Activated gamma-delta T cell (primary cell): ENCODE measurements at places on chromosomes 11 and 22.

- no peak for DNase-seq
Measured at GRCh38 chr11:108239076-108239475, 16.2 kb downstream of the ATM start.

DNA sequence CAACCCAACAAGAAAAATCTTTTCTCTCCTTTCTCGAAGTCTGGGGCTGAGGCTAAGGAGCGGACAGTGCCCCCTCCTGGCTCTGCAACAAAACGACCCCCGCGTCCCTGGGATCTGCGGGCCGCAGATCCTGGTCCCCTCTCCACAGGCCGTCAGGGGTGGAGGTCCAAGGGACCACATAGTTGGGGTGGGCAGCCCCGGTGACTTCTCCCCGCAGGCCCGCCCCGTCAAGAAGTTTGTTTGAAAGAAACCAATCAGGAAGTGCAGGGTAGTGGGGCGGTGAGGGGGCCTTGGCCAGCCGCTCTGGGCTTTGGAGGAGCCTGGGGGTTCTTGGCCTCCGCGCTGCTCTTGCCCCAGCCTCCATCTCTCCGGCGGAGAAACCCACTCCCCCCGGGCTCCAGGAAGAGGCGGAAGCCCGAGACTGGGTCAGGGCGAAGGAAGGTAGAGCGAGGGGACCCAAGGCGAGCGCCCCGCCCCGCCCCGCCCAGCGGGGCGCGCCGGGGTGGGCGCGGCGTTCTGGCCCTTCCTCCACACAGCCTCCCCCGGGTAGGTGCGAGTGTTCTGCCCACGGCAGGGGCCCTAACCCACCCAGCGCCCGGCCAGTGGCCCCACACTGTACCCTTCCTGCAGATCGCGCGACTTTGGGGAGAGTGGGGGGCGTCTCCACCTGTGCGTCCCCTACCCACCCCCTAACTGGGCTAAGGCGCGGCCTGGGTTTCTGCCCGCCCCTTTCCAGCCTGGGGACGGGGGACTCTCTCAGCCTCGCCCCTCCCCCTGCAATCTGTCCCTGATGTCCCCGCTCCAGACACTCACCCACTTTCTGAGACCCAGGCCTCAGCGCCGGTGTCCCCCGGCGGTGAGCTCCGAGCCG lies 1.3 kb downstream of the TP53I11 start:
- DNase-seq: no peak

DNA sequence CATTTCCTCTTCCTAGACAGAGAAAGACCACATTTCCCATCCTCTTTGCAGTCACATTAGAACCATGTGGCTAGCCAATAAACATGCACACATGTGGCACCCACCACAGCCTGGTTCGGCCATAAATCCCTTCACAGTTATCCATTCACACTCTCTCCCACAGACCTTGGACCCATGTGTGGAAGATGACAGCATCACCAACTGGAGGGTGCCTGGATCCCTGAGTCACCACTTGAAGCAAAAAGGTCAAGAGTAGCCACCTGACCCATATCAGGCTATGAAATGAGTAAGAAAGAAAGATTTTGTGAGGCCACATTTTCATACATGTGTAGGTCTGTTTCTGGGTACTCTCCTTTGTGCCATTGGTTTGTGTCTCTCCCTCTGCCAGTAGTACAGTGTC lies 9.0 kb upstream of the TMEM121B start:
- DNase-seq: no peak

DNA sequence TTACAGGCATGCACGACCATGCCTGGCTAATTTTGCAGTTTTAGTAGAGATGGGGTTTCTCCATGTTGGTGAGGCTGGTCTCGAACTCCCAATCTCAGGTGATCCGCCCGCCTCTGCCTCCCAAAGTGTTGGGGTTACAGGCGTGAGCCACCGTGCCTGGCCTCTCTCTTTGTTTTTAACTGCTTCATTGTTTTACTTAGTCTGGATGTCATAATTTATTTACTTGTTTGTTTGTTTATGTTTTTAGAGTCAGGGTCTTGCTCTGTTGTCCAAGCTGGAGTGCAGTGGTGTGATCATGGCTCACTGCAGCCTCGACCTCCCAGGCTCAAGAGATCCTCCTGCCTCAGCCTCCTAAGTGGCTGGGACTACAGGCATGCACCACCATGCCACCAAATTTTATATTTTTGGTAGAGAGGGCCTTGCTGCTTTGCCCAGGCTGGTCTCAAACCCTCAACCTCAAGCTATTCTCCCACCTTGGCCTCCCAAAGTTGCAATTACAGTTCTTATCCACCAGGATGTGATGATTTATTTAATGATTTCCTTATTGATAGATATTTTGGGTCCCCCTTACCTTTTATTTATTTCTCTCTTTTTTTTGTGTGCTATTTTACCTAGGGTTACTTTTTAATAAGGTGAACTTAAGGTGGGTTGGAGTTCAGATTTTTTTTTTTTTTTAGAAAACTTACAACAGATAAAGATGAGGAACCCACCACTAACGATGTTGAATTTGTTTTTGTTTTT lies 52.6 kb upstream of the ADA2 start:
- no peak for DNase-seq

GRCh38 chr11:122642472-122642922 lies 13.0 kb upstream of the UBASH3B start:
- DNase-seq: no peak

DNA sequence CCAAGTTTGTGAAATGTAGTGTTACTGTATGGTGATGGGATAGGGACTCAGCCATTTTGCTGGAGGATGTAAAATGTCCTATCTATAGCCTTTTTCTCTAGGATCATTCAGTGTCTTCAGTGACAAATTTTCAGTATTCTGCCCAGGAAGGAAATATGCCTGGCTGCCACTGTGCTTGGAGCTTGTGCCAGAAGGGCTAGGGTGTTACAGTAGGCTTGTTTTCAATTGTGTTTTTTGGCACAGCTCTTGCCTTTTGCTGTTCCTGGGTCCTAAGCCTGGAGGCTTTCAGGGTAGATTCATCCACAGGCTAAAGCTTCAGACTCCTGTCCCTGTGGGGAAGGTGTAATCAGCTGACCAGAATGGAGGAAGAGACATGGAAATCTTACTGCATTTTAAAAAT lies 22.0 kb upstream of the PHOX2A start:
- DNase-seq: no peak

DNA sequence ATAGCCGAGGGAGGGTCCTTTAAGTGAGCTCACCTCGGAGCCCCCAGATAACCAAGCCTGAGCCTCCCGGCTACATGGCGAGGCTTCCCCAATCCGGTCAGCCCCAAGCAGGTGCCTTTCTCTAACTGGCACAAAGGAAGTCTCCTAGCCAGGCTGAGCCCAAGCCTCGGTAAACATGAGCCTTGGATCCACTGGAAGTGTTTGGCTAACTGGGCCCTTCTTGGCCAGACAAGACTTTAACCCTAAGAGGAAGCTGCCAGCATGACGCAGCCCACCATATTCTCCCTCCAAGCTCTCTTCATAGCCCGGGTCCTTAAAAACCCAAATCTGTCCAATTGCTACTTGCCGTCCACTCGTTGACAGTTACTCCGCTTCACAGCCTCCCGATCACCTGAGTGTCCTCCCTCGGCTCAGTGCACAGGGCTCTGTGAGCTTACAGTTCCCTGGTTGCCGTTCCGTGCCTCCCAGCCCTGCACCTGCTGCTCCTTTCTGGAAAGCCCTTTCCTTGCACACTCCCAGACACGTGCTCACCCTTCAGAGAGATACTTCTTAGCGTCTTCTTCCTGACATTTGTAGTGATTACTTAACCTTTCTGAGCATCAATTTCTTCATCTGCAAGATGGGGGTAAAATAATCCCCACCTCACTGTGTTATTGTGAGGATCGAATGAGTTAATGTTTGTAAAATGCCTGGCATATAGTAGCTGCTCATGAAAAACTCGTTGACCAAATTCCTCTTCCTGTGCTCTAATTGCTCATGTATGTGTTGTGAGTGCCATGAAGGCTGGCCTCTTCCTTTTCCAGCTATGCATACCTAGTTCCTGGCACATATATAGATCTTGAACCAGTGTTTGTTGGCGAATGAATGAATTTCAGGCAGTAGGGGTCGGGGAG lies 25.6 kb downstream of the TXN2 start:
- no peak for DNase-seq

DNA sequence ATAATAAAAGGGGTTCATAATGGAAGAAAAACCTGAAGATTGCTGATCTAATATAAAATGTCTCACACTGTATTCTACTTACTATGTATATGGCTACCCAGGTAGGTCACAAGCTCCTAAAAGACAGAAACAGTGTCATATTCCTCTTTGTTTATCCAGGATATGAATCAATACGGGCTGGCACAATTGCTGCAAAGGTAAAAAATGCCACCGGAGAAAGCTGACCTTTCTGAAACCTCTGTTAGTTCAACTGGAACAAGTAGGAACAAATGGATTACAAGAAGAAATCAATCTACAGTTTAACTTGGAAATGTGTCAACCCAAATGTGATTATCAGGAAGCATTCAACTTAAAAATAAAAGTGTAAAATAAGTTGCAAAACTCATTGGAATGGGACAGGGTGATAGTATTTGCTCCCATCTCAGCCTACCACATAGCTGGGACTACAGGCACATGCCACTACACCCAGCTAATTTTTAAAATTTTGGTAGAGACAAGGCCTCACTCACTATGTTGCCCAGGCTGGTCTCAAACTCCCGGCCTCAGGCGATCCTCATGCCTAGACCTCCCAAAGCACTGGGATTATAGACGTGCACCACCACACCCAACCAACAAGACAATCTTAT lies 27.6 kb downstream of the SLC35F2 start:
- DNase-seq: no peak

DNA sequence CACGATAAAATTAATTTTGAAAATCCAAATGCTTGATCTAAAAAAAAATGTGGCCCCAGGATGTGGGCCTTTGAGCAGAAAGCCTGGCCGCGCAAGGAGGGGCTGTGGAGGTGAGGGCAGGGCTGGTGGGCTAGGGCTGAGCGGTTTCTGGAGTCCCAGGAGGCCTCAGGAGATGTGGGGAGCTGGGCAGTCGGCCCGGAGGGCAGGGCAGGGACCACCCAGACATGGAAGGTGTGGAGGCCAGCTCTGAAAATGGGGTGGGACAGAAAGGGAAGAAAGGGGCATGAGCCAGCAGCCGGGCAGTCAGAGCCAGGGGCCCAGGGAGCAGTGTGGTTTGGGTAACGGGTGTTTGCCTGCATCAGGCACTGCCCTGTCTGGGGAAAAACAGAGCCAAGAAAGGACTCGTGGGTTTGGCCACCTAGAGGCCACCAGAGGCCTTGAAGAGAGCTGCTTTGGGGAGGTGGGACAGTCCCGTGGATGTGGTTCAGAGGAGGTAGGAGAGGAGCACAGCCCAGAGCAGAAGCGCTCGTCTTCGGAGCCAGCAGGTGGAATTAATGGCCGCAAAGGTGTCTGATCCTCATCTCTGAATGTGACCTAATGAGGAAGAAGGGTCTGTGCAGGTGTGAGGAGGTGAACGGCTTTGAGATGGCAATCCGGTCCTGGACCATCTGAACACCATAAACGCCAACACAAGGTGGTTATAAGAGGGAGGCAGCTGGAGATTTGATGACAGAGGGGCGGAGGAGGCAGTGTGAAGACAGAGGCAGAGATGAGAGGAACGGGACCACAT lies 50.2 kb downstream of the IGF2 start:
- no peak for DNase-seq

GRCh38 chr22:37954686-37955085 lies 1.2 kb downstream of the POLR2F start:
- no peak for DNase-seq

- no peak for DNase-seq
Measured at GRCh38 chr11:72244361-72245262, 636 bp upstream of the PHOX2A start.

GRCh38 chr11:13166036-13166435 lies 111.6 kb upstream of the BMAL1 start:
- DNase-seq: no peak

GRCh38 chr11:64605656-64606585 lies 14.9 kb downstream of the SLC22A12 start:
- DNase-seq: no peak

DNA sequence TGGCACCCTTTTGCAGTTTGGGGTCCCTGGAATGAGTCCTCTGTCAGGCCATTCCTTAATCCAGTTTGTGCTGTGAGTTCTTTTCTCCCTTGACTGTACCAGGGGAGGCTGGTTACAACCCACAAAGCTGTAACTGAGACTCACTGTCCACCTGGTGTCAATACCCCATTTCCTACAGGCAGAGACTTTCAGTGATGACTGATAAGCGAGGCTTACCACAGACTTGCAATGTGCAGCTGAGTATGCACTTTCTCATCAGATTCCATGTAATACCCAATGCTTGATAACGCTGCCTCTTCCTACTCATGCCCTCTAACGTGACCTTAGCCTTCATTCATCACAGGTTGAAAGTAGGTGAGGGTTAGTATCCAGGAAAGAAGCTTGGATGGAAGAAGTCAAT lies 120.1 kb downstream of the INSC start:
- DNase-seq: no peak
